Stimulated activated CD8-positive, alpha-beta memory T cell treated with anti-CD3 and anti-CD28 coated beads, Interleukin-12 subunit alpha, Interleukin-12 subunit beta, amount 100 ng/mL, for 1 hour (primary cell): ENCODE measurements at places on chromosomes 6 and 20.
A peak's percentile ranks its signal among the peaks of the same experiment; 100 is the strongest.

DNA sequence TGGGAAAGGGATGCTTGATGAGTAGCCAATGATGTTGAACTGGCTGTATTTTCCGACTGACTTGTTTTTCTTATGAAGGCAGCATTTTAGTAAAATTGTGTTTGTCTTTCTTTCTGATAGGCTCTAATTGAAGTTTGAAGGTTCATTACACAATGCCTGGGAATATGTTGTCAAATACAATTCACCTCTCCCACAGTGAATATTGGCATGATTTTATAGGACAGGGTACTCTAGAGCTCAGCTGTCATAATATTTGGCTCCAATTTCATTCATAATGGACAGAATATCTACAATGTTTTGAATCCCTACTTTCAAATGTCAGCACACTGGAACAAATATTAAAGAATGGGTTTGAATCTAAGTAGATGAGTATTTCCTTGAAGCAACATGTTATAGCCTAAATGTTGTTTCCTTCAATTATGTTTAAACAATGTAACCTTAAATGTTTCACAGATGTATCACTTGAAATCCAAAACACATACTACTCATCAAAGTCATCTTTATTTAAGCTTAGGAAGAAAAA lies 81.4 kb downstream of the LAMA2 start:
- DNase-seq, result no peak

DNA sequence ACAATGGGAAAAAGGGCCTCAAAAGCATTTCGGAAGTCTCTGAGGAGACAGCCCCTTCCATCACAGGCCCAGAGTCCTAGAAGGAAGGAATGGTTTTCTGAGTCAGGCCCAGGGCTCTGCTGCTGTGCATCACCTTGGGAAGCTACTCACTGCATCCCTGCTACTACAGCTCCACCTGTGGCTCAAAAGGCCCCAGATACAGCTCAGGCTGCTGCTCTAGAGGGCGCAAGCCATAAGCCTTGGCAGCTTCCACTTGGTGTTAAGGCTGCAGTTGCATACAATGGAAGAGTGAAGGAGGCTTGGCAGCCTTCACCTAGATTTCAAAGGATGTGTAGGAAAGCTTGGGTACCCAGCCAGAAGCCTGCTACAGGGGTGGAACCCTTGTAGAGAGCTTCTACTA lies 54.8 kb downstream of the MEI4 start:
- DNase-seq, result no peak

DNA sequence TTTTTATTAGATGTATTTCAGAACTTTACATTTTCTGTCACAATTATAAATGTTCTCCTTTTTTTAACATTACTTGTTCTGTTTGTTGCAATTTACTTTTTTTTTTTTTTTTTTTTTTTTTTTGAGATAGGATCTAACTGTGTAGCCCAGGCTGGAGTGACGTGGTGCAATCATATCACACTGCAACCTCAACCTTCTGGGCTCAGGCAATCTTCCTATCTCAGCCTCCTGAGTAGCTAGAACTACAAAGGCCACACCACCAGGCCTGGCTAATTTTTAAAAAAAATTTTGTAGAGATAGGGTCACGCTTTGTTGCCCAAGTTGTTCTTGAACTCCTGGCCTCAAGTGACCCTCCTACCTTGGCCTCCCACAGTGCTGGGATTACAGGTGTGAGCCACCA lies 15.1 kb upstream of the MBOAT1 start:
- no peak for DNase-seq

DNA sequence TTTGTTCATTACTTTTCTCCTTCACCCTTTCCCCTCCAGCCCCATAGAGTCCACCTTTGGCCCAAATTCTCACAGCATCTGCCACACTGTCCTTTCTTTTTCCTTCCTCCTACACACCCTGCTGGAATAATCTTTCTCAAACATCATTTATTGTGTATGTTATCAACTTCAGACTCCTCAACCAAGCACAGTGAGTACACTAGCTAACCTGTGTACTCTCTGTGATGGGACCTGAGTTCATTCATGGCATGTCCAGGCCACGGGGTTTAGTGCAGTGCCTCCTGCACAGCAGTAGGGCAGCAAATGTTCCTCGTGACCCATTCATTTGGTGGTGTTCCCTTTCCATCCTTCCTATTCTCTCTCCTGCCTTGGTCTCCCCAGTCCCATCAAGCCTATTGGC lies 7.1 kb upstream of the ARMC12 start:
- no peak for DNase-seq

DNA sequence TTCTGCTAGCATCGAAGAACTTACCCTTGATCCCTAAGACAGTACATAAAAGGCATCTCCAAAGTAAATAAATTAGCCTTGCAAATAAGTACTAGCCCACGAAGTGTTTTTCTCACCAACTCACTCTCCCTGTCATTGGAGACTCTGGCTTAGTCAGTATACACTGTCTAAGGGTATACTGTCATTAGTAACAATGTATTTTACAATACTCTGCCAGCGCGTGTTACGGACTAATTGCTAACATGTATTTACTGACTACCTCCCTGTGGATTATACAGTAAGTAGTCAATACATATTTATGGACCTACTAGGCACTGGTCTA lies 72.1 kb downstream of the NFATC2 start:
- no peak for DNase-seq

- no peak for DNase-seq
Measured at GRCh38 chr6:126077810-126078776, 91.8 kb downstream of the TRMT11 start.

DNA sequence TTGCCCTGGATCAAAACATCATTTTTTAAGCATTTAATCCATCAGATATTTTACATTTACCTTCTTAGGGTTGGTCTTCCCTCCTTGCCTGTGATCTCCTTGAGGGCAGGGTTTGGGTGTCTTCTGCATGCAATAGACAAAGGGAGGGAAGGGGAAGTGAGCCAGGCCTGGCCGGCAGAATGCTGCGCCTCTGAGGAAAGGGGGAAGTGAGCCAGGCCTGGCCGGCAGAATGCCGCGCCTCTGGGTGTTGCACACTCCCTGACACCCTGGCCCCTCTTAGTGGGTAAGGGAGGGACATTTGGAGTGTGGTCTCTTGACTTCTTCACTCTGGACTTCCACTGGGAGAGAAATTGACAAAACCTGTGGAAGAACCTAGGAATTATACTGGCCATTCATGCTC lies 12.4 kb downstream of the PSMF1 start:
- no peak for DNase-seq

DNA sequence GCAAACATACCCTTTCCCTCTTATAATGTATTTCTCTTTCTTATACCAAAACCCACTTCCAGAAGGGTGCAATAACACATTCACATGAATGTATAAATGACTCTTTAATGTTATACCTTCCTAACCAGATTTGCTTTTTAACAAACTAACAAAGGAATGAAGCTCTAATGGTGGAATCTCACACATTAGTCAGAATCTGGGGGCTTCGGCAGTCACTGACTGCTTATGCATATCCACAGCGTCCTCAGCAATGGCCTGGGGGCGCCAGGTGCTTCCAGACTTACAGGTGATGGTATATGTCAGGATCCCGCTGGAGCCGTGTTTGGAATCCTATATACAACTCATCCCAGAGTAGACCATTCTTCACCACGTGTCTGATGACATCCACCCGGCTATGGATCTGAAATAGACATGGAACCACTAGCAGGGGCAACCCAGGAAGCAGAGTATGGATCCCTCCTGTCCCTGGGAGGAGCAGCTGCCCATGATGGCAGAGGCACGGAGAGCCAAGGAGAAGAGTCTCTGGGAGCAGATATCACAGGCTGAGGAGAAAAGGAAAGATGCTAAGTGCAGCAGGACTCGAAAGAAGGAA lies 150.8 kb upstream of the RIPOR2 start:
- DNase-seq, result no peak

- peak; percentile 64 for DNase-seq
Measured at GRCh38 chr20:354298-354977, 7.5 kb downstream of the NRSN2 start.

DNA sequence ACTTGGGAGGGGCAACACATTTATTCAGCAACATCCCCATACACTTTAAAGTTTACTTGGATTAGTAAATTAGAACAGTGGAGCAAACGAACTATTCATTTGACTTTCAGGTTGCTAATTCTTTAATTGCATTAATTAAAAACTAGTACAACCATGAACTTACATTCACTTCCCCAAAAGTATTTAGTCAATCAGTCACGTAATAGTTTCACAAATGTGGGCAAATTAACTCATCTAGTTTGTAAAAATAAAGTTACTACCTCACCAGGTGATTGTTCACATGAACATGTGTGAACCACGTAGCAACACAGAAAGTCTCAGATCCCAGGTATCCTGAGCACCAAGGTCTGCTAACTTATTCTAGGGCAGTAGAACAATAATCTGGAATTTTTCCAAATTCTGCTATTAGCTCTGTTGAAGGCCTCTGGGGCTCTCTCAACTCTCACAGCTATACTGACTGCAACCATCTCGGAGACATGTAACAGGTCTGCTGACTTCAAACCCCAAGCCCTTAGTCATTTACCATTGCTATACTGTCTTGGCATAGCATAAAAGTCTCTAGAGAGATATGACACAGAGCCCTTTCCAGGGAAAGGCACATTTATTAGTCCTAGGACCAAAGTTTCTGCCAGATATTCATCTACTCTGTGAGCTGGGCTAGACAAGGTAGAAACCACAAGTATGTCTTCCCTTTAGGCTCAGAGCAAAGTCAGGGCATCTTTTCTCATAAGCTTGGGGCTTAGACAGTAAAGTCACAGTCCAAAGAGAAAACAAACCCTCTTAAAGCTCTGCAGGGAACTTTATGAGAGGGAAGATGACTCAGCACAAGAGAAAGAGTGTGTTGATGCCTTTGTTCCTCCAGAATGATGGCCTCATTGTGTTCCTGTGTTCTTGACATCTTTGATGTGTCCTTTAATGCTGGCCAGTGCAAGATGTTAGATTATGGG lies 50.9 kb upstream of the CCDC28A start:
- DNase-seq, result no peak

DNA sequence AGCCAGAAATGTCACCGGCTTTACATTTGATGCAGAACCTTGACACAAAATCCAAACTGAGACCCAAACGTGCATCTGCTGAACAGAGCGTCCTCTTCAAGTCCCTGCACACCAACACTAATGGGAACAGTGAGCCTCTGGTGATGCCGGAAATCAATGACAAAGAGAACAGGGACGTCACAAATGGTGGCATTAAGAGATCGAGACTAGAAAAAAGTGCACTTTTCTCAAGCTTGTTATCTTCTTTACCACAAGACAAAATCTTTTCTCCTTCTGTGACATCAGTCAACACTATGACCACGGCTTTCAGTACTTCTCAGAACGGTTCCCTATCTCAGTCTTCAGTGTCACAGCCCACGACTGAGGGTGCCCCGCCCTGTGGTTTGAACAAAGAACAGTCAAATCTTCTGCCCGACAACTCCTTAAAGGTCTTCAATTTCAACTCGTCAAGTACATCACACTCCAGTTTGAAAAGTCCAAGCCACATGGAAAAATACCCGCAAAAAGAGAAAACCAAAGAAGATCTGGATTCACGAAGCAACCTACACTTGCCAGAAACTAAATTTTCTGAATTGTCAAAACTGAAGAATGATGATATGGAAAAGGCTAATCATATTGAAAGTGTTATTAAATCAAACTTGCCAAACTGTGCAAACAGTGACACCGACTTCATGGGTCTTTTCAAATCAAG lies 108.4 kb downstream of the RTN4IP1 start:
- DNase-seq, result peak; percentile 62

DNA sequence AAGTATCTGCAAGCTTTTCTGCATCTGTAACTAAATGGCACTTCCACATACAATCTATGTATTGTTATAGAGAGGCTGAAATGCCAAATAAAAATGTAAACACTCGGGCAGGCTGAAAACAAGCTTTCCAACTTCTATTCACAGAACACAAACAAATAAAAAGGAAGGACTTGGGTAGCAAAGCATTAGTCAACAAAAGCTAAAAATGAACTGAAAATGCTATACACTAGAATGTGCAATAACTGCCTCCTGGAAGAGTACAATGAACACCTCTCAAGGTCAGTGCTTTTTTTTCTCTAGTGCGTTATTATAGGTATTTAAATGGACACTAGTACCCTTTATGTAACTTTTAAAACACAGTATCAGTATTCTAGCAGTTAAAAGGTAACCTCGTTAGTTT lies 31.4 kb downstream of the STK38 start:
- no peak for DNase-seq

- DNase-seq, result no peak
Measured at GRCh38 chr6:67898875-67899274, 736.2 kb upstream of the ADGRB3 start.

GRCh38 chr20:47724396-47724795 lies 60.9 kb downstream of the SULF2 start:
- DNase-seq, result no peak

GRCh38 chr6:111464184-111464583 lies 18.8 kb downstream of the REV3L start:
- DNase-seq, result no peak

DNA sequence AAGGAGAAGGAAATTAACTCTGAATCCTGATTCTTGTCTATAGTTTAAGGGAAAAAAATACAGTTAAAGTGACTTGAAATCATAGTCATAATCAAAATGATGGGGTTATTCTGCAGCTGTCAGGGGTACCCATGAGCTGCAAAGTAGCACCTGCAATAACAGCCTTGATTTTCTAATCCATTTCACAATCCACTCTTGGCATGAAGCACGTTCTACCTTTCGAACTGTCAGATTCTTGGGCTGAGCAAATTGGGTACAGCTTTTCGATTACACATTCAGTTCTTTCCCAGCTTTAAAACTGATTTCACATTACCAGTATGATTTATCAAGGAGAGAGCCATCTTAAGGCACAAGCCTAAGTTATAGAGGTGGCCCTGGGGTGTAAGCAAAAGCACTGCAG lies 118.5 kb upstream of the DTNBP1 start:
- no peak for DNase-seq

DNA sequence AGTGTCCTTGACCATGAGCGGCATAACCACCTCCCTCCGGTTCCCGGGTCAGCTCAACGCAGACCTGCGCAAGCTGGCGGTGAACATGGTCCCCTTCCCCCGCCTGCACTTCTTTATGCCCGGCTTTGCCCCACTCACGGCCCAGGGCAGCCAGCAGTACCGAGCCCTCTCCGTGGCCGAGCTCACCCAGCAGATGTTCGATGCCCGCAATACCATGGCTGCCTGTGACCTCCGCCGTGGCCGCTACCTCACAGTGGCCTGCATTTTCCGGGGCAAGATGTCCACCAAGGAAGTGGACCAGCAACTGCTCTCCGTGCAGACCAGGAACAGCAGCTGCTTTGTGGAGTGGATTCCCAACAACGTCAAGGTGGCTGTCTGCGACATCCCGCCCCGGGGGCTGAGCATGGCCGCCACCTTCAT lies 4.9 kb downstream of the TUBB1 start:
- no peak for DNase-seq
